Suprapubic skin (tissue), 4 donors: ENCODE measurements at places on chromosomes 12 and 14.

DNA sequence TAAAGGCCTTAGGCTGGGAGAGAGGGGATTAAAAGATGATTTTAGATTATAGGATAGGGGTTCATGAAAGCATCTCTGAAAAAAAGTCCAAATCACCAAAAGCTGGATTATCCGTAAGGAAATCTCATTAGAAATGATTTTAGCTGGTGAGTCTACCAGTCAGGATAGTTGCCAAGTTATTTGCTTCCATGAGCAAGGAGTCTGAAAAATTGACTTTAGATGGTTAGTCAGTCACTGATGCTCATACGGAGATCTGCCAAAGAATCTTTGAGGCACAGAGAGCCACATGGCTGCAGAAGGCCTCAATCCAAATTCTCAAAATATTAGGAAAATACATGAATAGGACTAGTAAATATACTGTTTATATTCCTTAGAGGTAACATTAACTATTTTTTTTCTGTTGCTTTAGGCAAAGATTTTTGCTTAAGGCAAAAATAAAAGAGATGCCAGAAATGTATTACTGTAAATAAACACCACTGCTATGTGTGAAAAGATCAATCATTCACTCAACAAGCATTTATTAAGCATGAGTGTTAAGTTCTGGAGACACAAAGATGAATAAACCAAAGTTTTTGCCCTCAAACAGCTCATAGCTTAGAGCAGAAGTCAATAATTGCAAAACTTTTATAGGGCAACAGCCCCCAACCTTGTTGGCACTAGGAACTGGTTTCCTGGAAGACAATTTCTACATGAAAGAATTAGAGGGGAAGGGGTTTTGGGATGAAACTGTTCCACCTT lies 105.2 kb downstream of the BBS10 start:
- DNase-seq: no peak

- DNase-seq: peak; percentile 80
Measured at GRCh38 chr12:40691913-40692764, at the start of gene CNTN1. Gene CNTN1 (plus strand): TSS chr12:40692439.

- no peak for DNase-seq
Measured at GRCh38 chr12:121099779-121100178, 32.9 kb upstream of the P2RX7 start.

GRCh38 chr12:88538697-88539096 lies 41.6 kb downstream of the KITLG start:
- no peak for DNase-seq

- DNase-seq: no peak
Measured at GRCh38 chr14:68328509-68328908, 464.4 kb downstream of the ZFP36L1 start.

DNA sequence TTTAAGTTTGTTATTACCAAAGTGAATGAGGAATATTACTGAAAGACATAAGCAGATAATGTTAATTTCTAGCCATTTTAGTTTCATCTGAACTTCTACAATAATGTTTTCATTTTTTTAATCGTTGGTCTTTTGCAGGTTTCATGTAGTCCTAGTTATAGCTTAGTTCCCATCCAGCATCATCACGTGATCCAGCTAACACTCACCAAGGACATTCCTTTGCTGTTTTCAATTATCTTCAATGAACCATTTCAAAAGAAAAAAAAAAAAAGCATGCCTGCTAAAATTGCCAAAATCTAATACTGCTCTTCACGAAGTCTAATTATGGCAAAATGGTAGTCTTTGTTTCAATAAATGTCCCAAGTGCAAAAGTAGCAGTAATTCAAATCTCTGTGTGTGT lies 187.7 kb upstream of the ATXN7L3B start:
- no peak for DNase-seq

DNA sequence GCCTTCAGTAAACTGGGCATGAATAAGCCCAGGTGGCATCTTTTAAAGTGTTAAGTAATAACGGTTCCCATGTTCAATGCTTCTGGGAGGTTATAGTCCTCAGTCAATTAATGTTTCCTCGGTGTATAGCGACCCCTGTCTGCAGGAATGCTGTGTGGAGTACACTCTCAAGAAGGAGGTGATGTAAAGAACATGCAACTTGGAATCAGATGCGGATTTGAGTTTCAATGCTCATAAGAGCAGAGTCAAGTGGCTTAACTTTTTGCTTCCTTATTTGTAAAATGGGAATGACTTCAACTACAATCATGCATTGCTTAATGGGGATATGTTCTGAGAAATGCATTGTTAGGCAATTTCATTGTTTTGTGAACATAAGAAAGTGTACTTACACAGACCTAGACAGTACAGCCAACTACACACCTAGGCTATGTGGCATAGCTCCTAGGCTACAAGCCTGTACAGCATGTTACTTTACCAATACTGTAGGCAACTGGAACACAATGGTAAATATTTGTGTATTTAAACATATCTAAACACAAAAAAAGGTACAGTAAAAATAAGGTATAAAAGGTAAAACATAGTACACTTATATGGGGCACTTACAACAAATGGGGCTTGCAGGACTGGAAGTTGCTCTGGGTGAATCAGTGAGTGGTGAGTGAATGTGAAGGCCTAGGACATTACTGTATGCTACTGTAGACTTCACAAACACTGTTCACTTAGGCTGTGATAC lies 6.7 kb upstream of the MRPS35 start:
- no peak for DNase-seq

- DNase-seq: no peak
Measured at GRCh38 chr12:1453810-1454209, 140.6 kb downstream of the FBXL14 start.

DNA sequence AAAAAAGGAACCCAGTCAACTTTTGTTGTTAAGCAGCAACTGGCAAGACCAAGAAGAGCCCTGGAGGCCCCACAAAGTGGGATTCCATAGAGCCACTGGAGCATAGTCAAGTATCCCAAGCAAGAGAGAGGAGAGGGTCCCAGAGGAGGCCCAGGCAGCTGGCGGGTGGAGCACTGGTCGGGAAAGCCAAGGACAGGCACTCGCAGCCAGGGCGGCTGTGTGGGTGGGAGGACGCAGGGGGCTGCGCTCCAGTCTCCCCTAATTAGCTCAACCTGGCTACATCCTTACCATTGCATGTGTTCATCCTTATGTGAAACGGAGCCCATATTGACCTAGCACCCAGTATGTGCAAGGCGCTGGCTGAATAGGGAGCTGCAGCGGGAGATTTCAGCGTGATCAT lies 18.3 kb upstream of the ZFP36L1 start:
- no peak for DNase-seq

DNA sequence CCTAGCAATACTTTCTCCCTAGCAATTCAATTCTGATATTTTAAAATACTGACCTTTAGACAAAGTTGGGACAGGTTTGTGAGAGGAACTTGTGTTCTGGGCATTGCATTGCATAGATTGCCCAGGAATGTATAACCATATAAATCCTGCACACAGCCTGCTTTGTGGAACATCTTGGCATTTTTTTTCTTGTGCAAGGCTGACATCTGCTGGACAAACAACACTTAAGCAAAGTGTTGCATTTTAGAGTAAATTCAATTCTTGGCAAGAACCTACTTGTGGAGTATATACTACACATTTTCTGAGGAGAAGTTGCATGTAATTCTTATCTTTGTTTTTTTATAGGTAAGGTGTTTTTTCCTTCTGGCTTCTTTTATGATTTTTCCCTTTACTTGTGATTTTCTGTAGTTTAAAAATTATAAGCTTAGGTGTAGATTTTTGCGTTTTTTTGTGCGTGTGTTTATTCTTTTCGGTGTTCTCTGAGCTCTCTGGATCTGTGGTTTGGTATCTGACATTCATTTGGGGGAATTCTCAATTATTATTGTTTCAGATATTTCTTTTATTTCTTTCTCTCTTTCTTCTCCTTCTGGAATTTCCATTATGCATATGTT lies 26.4 kb downstream of the TESPA1 start:
- no peak for DNase-seq

GRCh38 chr14:64279704-64280668 lies 14.2 kb downstream of the ESR2 start:
- no peak for DNase-seq

GRCh38 chr12:5905757-5906156 lies 39.3 kb downstream of the ANO2 start:
- DNase-seq: no peak

DNA sequence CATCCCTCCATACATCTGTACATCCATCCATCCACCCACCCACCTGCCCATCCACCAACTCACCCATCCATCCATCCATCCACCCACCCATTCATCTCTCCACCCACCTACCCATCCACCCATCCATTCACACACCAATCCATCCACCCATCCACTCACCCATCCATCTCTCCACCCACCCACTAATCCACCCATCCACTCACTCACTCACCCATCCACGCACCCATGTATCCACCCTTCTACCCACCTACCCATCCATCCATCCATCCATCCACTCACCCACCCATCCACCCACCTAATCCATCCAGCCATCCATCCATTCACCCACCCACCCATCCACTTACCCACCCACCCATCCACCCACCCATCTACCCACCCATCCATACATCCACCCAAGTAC lies 16.2 kb downstream of the GALNT9 start:
- DNase-seq: no peak

DNA sequence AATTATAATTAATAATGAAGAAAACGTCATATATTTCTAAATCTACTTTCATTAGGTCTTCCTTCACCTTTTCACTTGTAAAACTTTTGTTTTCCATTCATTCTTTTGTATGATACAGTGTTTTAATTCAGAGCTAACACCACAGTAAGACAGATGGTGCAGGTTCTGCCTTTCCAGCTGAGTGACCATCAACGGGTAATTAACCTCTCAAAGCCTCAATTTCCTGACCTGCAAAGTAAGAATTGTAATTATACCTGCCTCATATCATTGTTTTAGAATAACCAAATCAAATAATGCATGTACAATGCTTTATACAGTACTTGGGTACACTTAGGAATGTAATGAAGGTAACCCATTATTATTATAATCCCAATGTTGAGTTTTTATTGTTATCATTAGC lies 157.6 kb downstream of the FOXA1 start:
- no peak for DNase-seq

- no peak for DNase-seq
Measured at GRCh38 chr12:76946446-76946845, 67.6 kb upstream of the CSRP2 start.

DNA sequence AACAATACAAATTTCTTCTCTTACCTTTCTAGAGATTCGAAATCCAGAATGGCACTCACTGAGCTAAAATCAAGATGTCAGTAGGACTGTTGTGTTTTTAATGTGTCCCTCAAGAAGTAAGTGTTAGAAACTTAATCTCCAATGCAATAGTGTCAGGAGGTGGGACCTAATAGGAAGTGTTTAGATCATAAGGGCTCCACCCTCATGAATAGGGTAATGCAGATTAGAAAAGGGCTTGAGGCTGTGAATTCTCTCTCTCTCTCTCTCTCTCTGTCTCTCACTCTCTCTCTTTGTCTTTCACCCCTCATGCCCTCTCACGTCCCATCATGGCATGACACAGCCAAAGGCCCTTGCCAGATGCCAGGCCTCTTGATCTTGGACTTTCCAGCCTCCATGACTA lies 15.6 kb upstream of the SRGAP1 start:
- DNase-seq: no peak

DNA sequence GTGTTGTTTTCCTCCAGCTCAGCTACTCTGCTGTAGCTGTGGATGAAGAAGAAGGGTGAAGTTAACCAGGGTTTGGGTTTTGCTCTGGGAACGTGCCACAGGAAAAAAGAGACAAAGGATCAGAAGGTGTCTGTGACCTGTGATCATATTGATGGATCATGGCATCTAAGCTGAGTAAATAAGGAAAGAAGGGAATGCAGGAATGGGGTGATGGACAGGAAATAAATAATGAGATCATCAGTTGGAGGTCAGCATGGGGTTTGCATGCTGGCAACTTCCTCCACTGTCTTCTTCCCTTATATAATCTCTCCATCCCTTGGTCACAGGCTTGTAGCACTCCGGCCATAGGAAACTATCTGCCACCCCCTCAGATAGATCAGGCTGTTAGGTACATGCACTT lies 430.3 kb upstream of the PDE3A start:
- DNase-seq: no peak

GRCh38 chr12:67202011-67202677 lies 67.0 kb upstream of the CAND1 start:
- no peak for DNase-seq

DNA sequence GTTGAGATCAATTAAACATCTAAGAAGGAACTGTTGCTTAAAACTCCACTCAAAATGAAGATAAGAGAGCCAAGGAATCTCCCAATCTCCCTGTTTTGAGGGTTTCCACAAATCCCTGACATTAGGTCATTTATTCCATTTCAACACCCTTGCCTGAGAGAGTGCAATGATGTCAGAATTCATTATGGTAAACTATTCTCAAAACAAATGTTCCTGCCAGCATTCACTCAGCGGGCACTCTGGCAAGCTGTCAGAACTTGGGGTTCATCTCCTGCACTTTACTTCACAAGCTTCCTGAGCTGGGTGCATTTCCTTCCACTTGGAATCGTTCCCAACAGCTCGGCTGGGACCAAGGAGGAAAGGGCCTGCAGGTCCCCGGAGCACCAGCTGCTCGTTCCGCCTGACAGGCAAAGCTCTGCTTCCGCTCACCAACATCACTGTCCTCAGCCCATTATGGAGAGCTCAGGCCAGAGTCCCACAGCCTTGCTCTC lies 117.8 kb downstream of the TTC7B start:
- DNase-seq: no peak

DNA sequence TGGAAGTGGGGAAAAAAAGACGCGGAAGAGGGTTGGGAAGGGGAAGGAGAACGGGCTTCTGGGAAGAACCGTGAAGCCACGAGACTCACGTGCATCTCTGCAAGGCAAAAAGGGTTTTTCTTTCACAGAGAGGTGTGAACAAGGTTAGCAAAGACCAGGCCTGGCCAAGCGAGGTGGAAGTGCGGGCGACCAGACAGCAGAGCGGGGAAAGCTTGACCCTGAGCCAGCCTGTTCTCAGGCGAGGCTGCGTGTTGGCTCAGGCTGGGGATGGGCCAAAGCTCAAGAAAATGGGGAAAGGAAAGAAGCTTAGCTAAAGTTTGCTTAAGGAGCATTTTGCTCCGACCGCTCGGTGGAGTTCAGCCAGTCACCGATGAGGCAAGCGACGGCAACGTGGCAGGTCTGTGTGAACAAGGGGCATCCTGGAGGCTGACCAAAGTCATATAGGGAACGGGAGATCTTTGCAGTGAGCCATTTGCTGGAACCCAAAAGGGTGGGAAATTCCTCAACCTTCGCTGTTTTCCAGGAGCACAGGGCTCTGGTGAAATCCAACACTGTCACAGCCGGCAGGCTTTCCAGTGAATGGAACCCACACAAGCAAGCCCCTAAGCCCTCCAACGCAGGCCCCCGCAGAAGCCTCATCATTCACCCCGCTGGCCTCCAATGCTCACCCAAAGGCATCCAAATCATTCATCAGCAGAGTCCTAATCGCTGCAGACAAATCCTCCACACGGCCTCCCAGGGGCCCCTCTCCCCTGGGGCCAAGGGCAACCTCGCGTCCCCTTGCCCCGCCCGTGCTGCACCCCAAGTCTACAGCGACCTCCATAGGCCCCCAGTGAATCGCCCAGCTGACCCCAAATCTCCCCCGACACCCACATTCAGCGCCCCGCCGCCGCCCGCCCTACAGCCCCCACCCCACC lies 754 bp downstream of the ZNF605 start:
- DNase-seq: no peak

- no peak for DNase-seq
Measured at GRCh38 chr12:26114720-26115401, 10.0 kb downstream of the BHLHE41 start.

- no peak for DNase-seq
Measured at GRCh38 chr12:94593822-94594442, 56.4 kb downstream of the TMCC3 start.
